ENCODE measurements at places on chromosomes 3 and 15. TPM values are rescaled to one million over a fixed set of nuclear protein-coding genes. Genes with fewer than 3 reads are reported as not detected.

Gene COL6A6
- total RNA-seq, result not detected

Gene PLEKHO2
- 47.9 TPM for total RNA-seq

DNA sequence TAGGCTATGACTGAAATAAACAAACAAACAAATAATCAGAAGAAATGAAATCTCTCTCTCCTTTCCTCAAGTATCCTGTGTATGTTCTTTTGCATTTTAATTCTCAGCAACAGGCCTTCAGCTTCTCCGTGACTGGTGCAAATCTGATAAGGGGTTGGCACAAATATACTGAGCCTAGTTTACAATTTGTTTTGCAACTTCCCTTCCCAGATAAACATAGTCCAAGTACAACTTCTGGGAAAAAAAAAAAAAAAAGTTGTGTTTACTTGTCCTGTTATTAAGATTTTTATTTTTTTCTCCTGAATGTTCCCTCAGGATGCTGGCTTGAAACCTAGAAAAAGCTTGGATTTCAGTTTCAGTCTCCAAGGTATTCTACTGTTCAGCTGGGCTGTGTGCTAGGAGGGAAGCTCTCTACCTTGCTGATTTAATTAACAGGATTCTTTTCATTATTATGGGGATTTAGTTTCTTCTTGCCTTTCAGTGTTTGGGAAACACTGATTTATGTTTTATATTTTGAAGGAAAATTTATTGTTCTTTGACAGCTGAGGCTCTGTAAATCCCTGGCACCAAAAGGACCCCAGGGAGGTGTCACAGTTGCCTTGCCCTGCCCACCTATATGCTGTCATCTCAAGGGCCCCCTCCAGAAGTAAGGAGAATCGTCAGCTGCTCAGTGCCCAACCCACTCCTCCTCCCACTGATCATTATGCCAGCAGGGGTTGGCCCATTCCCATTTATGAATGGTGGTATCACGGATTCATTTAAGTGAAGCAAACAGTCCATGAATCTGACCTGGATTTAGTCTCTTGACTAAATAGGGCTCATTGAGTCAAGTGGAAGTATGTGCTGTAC is 185.2 kb downstream of the MEIS2 start:
- ATAC-seq, result peak; percentile 80

- peak; percentile 43 for ATAC-seq
Measured at GRCh38 chr3:33980252-33980651, 181.8 kb downstream of the PDCD6IP start.

GRCh38 chr3:42729404-42730145 is 27.0 kb upstream of the HHATL start:
- no peak for ATAC-seq

GRCh38 chr15:34791701-34792100 is 3.6 kb downstream of the ACTC1 start:
- no peak for ATAC-seq

GRCh38 chr15:41367418-41367817 is 34.7 kb downstream of the NUSAP1 start:
- no peak for ATAC-seq

GRCh38 chr3:181017690-181018089 is 28.2 kb upstream of the DNAJC19 start:
- no peak for ATAC-seq

GRCh38 chr3:195753581-195753980 is 32.8 kb downstream of the MUC20 start:
- ATAC-seq, result no peak

Gene PLA1A
- total RNA-seq, result 0.50 TPM

DNA sequence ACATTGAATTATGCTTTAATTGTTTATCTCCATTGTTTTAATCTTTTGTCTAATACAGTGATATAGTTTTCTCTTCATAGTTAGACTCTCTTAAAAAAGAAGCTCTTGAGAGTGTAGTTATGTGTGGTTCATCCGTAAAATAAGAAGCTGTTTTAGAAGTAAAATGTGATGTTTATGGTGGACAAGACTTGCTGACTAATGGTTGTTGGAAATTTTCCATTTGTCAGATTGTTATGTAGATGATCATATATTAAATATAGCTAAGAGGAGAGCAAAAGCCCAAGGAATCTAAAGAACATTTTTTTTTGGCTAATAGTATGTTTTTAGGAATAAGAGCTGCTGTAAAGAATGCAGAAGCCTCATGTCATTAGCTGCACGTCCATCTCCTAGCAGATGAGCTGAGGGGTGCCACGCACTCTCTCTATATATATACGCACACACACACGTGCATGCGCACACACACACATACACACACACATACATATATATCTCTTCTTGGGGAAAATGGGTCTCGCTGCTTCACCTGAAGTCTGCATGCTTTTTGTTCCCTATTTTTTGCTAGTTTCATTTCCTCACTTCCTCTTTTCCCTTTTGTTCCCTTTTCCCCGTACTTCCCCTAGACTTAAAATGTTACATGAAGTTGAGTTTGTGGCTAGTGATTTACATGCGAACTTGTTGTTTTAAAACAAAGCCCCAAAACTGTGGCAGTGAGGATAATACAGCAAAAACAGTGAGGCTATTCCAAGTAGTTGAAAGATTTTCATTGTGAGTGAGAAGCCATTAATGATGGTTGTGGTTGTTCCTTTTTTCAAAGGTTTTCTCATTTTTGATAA is 107.8 kb downstream of the MBNL1 start:
- ATAC-seq, result peak; percentile 24
